ENCODE measurements at places on chromosomes 13 and 19.

GRCh38 chr13:34810996-34811395 is 131.1 kb upstream of the NBEA start:
- DNase-seq = no peak

- DNase-seq = no peak
Observed at GRCh38 chr19:19388568-19389555, 16.6 kb upstream of the GATAD2A start.

DNA sequence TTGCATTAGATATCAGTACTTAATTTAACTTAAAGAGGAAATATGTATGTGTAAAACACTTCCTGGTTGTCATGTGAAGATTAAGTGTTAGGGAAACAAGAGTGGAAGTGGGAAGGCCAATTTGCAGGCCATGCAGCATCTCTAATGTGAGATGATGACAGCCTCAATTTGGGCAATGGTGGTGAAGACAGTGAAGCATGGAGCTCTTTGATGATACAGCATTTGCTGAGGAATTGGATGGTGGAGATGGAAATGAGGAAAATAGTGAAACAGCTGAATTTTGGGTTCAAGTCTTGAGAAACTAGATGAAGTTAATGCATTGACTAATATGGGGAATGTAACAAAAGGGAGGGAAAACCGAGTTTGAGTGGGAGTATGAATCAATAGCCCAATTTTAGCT is 231.7 kb upstream of the MIR17HG start:
- no peak for DNase-seq

GRCh38 chr19:46368116-46368515 is 21.2 kb downstream of the PPP5C start:
- DNase-seq = no peak

GRCh38 chr13:34886987-34887386 is 55.1 kb upstream of the NBEA start:
- DNase-seq = no peak

DNA sequence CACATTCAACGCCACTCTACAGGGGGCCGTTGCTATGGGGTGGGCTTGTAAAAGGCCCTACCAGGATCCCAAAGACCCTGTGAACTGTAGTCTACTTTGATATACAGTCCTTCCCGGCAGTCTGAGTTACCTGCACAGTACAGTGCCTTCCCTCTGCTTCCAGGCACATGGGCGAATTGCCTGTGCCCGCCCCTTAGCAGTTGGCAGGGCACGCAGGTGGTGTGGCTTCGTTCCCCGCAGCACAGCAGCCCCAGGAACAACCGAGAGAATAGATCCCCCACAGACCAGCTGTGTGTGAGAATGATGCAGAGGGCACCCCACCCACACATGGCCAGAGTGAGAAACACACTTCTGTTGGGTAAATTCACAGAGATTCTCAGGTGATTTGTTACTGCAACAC is 60.6 kb downstream of the MRPL57 start:
- DNase-seq = no peak

All from globus pallidus (tissue), 1 donor.